ENCODE measurements at places on chromosomes 6 and 20. TPM values are rescaled to one million over a fixed set of nuclear protein-coding genes. Genes with fewer than 3 reads are reported as not detected.

Gene DOK5
- 0.19 TPM for total RNA-seq

Gene CYP21A2
- total RNA-seq: not detected

DNA sequence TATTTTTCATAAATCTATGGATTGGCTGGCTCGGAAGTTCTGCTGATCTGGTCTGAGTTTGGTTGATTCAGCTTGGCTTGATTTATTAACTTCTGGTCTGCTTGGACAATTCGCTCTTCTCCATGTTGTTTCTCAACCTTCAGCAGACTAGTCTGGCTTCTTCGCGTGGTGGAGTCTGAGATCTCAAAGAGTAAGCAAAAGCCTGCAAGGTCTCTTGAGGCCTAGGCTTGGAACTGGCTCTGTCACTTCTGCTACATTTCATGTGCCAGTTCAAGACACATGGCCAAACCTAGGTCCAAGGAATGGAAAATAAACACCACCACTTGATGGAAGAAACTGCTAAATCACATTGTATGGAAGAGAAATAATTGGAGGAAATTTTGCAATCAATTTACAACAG, 115.1 kb upstream of the JAG1 start:
- no peak for DNase-seq

DNA sequence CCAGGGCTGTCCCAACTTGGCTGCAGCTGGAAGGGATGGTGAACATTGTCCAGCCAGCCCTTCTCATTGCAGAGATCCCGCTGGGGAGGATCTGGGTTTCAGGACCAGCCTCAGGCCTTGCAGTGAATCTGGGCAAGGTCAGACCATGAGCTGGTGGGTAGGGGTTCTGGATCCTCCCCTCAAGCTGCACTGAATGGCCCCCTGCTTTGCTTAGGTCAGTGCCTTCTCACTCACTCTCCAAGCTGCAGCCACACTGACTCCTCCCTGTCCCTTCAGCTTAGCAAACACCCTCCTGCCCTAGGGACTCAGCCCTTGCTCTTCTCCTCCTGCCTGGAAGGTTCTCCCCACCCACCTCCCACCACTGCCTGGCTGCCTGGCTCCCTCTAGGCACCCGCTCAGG, 95.3 kb upstream of the KCNG1 start:
- DNase-seq: no peak

DNA sequence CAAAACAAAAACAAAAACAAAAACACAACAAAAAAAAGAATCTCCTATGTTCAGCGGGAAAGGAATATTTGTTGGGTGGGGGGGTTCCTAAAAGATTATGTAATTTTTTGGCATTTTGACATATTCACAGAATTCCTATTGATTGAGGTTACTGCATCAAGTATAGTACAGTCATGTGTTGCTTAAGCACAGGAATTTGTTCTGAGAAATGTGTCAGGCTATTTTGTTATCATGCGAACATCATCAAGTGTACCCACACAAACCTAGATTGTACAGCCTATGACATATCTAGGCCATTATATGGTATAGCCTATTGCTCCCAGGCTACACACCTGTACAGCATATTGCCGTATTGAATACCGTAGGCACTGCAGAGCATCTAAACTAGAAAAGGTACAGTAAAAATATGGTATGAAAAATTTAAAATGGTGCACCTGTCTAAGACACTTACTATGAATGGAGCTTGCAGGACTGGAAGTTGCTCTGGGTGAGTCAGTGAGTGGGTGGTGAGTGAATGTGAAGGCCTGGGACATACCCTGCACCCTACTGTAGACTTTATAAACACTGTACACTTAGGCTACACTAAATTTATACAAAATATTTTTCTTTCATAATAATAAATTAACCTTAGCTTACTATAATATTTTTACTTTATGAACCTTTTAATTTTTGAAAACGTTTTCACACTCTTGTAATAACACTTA, 110.6 kb downstream of the CDKAL1 start:
- DNase-seq: peak; percentile 4

DNA sequence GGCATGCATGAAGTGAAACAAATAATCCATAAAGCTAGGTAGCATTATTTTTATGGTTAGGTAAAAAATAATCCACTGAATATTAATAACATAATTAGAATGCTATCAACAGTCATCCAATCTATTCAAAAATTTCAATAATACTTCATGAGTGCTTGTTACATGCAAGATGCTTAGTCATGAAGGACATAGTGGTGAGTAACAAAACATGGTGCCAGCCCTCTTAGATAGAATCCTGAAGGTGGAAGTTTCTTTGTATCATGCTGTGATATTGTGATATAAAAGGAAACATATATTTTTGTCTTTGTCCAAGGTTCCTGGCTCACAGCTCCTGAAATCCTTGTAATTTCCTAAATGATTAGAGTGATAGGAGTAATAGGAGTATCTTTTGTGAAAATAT, 14.9 kb downstream of the RCAN2 start:
- no peak for DNase-seq

Measured in HFFc6 (cell line).